Prostate gland (tissue), 2 donors: ENCODE measurements at places on chromosomes 6 and 20. TPM values are rescaled to one million over a fixed set of nuclear protein-coding genes. Genes with fewer than 3 reads are reported as not detected.

CGA gene
- total RNA-seq = 2.2 TPM

DNA sequence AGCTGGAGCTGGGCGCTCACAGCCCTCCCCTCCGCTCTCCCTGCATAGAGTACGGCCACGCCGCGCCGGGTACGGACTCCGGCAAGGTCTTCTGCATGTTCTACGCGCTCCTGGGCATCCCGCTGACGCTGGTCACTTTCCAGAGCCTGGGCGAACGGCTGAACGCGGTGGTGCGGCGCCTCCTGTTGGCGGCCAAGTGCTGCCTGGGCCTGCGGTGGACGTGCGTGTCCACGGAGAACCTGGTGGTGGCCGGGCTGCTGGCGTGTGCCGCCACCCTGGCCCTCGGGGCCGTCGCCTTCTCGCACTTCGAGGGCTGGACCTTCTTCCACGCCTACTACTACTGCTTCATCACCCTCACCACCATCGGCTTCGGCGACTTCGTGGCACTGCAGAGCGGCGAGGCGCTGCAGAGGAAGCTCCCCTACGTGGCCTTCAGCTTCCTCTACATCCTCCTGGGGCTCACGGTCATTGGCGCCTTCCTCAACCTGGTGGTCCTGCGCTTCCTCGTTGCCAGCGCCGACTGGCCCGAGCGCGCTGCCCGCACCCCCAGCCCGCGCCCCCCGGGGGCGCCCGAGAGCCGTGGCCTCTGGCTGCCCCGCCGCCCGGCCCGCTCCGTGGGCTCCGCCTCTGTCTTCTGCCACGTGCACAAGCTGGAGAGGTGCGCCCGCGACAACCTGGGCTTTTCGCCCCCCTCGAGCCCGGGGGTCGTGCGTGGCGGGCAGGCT, 4.6 kb downstream of the KCNK15 start:
- DNase-seq = no peak

DNA sequence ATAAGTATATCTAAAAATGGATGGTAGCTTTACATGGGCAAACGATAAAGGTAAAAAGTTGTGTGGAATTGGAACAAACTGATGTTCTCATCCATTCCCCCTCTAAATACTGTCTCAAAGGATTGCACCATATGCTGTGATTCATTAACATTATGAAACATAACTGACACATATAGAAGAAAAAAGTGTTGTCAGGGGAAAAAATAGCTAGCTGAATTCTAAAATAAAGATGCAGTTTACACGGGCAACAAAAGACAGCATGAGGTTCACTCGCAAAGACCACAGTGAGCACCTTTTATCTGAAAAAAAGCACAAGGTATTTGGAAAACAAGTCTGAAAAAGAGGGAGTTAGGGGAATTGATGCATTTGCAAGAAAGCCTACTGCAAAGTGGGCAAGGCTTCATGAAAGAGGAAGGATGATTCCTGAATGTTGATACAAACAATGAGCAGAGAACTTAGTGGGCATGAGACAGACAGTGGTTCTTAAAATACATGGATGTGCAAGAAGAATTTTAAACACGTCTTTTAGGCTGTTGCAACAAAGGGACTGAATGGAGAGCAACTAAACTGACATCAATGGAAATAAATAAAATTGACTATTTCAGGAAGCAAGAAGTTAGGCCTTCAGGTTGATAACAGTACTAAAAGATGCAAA, 280.9 kb downstream of the KIF16B start:
- DNase-seq = no peak

- no peak for DNase-seq
Measured at GRCh38 chr6:89121934-89122333, 4.1 kb upstream of the SRSF12 start.

CCR6 gene
- total RNA-seq = not detected

DNA sequence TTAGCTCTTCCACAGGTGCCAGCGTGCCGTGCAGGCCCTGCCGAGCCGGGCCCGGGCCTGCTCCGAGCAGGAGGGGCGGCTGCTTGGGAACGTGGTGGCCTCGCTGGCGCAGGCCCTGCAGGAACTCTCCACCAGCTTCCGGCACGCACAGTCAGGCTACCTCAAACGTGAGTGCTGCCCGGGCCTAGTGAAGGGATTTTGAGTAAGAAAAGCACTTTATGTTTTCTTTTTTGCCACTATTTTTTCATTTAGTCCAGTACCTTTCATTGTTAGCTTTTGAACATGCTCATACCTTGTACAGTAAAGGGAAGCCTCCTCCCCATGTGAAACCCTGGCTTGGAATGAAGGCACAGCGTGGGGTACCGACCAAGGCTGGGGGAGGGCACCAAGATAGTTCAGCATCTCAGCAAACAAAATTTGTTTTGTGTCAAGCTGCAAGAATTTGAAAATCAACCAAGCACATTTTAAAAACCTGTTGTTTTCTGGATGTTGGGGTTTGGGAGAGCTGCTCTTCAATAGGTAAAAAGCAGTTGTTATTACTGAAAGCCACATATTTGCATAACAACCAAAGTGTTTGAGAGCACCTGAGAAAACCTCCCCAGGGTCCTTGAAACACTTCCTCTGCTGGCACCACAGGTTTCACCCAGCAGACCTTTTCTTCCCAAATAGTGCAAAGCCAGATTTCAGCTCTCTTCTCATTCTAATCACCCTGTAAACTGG, 18.4 kb downstream of the STX16 start:
- DNase-seq = no peak

DNA sequence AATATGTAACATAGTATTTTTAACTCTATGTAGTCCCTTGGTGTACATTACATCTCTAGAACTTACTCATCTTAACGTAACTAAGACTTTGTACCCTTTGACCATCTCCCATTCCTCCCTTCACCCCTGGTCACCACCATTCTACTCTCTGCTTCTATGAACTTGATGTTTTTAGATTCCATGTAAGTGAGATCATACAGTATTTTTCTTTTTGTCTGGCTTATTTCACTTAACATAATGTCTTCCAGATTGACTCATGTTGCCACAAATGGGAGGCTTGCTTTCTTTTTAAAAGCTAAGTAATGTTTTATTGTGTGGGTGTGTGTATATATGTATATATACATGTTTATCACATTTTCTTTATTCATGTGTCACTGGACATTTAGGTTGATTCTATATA, 55.8 kb downstream of the TMEM200A start:
- no peak for DNase-seq

DNA sequence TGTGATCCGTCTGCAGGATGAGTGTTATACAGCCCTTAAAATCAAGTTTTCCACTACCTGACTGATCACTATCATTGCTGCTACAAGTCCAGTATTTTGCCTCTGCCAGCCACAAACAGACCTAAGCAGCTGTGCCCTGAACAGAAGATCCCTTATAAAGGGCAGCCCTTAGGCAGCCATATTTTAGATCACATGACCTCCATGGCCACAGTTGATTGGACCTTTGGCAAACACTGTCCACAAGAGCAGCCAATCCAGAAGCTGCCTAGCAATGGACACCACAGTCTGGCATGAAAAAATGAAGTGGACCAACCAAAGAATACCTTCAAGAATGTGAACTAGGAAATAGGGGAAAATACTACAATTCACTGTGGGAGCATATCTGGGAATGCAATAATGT, 50.8 kb downstream of the MC3R start:
- no peak for DNase-seq

DNA sequence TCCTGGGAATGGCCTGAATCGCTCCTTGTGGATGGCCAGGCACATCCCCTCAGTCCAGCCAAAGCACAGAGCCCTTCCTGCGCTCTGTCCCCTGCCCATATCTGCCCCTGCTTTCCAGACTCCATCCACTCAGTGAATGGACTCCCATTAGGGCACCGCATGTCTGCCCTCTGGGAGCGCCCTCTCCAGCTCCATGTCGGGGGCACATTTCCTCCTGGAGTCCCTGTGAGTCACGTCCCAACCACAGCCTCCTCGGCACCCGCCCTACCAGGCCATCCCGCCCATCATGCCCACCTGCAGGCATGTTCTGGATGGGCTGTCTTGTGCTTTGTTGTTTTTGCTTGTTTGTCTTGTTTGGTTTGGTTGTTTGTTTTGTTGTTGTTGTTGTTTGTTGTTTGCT, 96.8 kb downstream of the PSMB1 start:
- no peak for DNase-seq

DNA sequence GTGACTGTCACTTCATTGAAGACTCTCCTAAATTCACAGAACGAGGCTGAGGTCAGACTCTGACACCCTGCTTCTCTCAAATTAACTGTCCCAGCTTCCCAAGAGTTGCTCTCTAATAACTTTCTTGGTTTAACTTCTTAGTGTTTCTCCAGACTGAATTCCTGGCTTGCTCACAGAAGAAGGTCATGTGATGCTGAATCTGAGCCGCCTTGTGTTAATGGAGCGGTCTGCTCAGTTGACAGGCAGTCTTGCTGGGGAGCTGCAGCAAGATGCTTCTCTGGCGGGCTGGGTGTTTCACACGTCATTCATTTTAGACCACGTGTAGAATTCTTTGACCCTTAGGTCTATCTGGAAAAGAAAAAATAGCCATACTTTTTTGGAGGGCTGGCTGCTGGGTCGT, 107.3 kb downstream of the FOXO3 start:
- DNase-seq = no peak

DNA sequence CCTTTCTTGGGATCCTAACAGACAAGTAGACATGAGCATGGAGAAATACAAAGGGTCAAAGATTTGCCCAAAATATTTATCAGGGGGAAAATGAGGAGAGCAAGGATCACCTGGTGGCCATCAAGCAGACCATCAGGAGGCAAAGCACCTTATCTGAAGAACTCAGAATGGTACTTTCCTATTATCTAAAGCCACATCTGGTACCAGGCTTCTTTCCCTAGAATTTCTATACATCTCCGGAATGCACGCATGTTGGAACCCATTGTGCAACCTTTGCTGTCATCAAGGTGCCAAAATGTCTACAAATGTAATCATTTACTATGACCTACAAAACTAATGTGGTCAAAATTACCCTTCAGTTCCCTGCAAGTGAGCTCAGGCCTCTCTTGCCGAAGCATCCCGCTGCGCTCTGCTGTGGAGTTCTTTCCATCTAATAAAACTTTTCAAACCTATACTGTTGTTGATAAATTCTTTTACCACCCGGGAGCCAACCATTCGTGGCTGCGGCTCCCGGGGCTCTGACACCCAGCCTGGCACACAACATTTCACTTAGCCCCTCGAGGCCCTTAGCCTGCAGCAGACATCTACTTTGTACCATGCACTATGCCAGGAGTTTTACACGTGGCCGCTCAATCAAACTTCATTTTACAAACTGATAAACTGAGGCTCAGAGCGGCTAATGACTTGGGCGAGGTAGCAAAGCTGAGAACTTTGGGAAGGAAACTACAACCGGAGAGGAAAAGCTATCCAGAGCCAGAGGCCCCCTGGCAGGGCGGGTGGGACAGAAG, 3.8 kb upstream of the CPXM1 start:
- no peak for DNase-seq

NOX3 gene
- total RNA-seq = not detected

- DNase-seq = peak; percentile 18
Measured at GRCh38 chr20:32674362-32674789, 635 bp upstream of the C20orf203 start.

DNA sequence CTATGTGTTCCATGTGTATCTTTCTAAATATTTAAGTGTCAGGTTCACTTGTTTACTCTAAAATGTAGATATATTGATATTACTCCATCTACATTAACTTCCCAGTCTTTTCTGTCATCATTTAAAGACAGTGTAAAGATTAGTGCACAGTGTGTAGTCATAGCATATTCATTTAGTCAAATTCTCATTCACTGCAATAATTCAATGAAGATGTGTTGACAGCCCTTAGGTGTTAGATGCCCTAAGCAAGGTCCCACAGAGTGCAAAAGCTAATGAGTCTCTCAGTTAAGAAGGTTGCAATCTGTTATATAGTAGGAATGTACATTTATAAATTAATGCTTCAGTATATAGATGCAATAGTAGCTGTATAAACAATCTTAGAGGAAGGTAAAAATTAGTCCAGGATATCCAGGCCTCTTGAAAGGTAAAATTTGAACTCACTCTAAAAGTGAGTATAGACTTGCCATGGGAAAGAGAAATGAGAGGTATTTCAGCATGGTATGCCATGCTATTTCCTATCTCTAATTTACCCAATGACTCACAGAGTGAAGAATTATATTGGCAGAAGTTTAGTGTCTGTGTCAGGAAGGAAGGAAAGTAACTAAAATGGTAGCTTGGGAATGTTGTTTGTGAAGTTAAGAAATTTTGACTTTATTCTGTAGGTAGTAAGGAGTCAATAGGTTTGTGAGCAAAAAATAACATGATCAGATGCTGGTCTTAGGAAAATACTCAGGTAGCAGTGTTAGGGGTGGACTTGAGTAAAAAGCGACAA, 969.9 kb upstream of the CITED2 start:
- no peak for DNase-seq

DNA sequence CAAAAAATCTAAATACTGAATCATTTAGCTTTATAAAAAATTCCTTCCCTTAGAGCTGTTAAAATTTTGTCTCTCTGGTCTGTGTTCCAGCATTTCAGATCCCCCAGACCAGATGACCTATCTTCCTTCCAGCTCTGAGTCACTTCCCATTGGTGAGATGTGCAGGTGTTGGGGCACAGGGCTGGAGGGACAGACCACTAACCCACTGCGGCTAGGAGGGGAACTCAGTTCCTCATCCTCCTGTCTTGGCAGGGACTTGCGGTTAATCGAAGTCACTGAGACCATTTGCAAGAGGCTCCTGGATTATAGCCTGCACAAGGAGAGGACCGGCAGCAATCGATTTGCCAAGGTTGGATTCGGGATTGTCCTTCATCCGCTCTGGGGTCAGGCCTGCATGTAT, 6.0 kb downstream of the CNPY3 start:
- DNase-seq = no peak

SOX18 gene
- 12.8 TPM for total RNA-seq

GRCh38 chr20:63297371-63297781, 4.4 kb downstream of the COL20A1 start:
- no peak for DNase-seq

- no peak for DNase-seq
Measured at GRCh38 chr6:114061741-114062140, 90.8 kb upstream of the HDAC2 start.

WFDC2 gene
- 100.0 TPM for total RNA-seq

- no peak for DNase-seq
Measured at GRCh38 chr6:71582820-71583219, 294.2 kb downstream of the OGFRL1 start.

DNA sequence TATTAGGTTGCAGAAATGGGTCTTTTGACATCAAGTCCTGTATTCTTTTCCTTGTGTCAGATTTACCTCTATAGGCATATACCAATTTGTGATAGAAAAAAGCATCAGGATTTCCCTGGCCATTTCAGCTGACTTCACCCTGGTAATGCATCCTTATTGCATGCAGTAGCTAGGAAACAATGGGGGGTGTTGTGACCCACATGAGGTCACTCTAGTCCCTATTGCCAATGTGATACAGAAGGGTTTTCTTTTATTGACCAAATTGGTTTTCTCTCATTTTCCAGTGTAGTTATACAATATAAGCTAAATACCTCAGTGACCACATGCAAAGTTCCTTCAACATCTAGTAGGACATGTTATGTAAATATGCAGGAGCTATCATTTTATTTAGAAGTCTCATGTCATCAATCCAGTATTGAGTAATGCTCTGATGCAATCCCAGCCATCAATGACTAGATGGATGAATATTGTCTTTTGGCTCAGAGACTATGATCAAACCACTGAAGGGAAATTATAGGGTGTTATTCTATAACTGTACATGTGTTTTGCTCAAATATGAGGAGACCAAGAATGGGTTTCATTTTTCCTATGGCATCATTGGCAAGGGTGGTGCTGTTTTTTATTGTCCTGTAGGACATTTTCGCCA, 177.7 kb downstream of the KLHL32 start:
- no peak for DNase-seq

MROH8 gene
- 16.7 TPM for total RNA-seq

OR2B6 gene
- not detected for total RNA-seq

ASIP gene
- 3.6 TPM for total RNA-seq

GHRH gene
- total RNA-seq = not detected

CLPSL1 gene
- not detected for total RNA-seq

SIRPD gene
- total RNA-seq = 1.9 TPM
